ENCODE measurements at places on chromosomes 2 and 18.
A peak's percentile ranks its signal among the peaks of the same experiment; 100 is the strongest.

- peak; percentile 18 for DNase-seq
These were observed 501 bp downstream of the RETREG2 start for GRCh38 chr2:219178377-219179175.

DNA sequence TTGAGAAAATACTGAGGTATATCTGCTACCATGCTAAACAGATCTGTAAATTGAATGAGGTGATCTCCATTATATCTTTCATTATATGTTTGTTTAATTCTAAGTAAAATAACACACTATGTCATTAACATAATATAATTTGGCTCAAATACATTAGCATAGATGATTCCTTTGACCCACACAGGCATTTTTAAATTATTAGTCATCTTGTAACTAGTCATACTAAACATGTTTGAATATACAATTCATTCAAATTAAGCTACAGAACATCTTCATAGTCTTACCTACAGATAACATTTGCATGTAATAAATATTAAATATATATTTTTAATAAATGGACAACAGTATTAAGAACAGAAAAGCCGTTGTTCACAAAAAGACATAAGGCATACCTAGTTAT is 52.7 kb upstream of the KYNU start:
- no peak for DNase-seq

DNA sequence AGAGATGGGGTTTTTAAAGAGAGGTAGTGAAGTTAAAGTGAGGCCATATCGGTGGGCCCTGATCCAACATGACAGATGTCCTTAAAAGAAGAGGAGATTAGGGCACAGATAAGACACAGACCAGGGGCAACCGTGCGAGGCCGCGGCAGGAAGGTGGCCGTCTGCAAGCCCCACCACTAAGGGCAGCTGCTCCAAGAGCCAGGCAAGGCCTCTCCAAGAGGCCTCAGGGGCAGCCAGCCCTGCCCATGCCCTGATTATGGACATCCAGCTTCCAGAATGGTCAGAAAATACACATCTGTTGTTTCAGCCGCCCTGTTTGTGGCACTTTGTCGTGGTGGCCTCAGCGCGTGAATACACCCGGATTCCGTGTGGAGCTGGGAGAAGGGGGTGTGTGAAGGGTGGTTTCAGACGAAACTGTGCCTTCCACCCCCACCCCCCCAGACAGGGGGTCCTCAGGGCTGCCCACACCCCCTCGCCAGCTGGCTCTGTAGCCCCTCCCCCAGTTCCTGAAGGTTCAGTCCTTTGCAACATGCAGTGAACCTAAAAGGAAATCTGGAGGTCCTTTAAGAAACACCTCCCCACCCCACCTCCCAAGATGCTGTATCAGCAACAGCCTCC is 74.1 kb upstream of the SMAD7 start:
- DNase-seq = no peak

GRCh38 chr2:38959938-38960608 is 70.4 kb downstream of the ARHGEF33 start:
- peak; percentile 38 for DNase-seq

DNA sequence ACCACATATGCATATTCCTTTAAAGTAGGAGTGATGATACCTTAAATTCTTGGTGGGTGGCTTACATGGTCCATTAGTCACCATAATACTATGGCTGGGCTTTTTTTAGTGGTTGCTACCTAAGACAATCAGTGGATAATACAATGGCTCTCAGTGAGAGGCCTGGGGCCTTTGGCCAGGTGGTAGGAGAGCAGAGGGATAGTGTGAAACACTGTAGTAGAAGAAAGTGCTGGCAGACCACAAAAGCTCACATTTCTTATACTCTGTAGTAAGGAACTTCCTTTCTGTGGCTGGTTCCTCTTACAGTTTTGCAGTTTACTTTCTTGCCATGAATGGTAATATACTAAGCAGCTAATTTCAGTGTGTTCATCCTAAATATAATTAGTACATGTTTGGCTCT is 583.5 kb downstream of the XIRP2 start:
- DNase-seq = no peak

DNA sequence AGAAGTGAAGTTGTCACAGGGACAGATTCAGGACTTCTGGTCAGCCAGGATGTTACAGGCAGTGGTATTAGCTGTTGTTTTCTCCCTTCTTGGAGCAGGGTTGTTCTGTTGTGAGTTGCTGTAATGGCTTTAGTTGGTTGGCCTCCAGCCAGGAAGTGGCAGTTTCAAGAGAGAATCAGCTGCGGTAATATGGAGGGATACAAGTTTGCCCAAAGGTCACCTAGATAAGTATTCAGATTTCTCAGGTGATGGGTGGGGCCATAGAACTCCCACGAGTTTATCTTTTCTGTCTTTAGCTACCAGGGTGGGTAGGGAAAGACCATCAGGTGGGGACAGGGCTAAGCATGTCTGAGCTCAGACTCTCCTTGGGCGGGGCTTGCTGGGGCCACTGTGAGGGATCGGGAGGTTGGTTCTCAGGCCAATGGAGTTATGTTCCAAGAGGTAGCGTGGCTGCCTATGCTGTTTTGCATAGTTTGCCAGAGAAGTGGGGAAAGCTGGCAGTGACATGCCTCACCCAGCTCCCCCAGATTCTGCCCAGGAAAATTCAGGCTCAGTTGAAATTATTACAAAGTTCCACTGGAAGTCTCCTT is 640.4 kb upstream of the CHAC2 start:
- no peak for DNase-seq

DNA sequence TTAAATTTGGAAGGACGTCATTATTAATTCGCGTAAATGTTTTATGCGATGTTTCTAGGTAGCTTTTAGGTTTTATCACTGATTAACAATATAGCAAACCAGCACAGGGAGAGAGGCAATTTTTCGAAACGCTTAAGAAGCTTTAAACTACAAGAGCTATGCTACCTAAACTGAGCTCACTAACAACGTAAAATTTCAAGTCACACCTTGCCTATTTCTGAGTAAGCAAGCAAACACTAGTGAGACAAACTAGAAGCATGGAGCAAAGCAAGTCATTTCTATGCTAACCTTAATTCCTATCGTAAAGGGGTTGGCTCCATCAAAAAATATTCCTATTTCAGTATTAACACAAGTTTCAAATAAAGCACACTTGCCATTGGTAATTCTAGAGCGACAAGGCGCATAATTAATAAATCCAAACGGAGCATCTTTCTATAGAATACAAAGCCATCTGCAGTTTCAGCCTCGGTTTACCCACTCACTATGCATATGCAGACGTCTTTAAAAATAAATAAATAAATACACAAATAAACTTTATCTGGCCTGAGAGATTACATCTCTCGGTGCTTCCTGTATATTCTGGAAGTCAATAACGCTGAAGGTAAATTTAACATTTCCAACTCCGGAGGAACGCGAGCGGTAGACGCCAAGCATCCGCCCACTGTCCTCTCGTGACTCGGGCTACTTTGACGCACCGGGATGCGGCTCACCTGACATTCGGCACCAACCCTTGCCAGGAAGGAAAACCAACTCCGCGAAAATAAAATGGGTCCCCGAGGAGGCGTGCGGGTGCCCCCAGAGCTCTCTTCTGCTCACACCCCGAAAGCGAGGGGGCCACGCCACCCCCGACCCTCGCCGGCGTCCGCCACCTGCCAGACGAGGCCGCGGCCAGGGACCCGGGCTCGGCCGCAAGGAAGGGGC is 947 bp downstream of the ITSN2 start:
- DNase-seq = peak; percentile 47

DNA sequence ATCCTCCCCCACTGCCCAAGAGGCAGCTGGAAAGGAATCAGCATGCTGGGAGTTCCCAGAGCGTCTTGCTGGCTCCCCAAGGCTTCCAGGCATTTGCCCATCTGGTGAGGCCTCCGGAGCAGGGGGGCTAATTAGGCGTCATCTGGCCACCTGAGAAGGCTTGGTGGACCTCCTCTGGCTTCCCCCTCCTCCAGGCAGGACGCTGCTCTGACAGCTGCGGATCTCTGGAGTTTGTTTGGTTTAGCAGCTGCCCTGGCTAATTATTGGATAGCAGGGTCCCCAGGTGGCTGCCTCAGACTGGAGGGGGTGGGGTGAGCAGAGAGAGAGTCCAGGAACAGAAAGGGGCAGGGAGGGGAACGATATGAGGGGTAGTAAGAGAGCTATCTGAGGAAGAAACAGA is 425.2 kb upstream of the MEX3C start:
- peak; percentile 84 for DNase-seq

GRCh38 chr2:108542071-108542470 is 7.8 kb downstream of the LIMS1 start:
- DNase-seq = no peak

DNA sequence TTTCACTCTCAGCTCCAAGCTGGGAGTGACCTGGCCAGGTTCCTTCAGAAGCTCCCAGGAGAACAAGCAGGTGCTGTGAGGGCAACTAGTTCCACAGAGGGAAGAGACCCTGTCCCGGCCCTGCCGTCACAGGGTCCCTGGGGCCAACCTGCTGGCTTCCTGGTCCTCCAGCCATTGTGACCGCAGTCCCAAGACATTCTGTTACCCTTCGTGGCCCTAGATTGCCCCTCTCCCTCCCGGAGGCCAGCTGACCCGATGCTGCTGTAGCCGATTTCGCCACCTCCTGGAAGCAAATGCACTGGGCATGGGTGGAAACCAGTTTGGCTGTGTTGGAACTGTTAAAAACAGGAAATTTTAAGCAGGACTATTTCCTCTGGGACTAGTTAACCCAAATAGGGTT is 55.4 kb downstream of the EPAS1 start:
- no peak for DNase-seq

DNA sequence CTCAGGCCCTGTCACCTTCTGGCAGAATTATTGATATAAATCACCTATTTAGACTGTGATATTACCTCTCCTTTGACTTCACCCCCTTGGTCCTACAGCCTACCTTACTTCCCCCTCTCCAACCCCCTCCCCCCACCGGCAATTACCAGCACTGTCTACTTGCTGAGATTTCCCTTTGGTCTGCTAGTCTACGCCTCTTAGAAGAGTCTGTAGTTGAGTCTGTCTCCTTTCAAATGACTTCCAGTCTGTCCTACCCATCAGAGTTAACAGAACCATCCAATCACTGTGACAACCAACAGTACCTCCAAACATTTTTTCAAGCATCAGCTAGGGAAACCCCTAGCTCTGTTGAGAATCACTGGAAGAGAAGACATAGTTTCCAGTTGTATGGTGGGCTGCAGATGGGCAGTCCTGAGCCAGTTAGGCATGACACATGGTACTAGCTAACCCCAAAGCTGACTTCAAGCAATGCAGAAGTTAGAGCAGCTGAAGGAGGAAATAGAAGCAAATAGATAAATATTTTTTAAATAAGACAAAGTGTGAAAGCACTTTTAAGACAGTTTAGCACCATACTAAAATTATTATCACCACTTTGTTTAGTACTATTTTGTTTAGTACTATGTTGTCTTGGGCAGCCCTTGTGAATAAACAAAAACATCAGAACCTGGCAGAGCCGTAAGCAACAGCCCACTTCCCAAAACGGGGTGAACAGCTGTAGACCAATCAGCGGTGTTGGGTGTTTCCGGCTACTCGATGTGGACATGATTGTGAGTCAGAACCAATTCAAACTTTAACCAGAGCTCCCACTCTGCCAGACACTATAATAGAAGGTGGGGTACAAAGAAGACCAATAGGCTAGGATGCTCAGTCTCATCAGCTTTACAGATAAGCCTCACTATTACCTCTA is 2.7 kb upstream of the ASNSD1 start:
- DNase-seq = no peak

GRCh38 chr2:101380376-101380775 is 6.9 kb downstream of the CREG2 start:
- no peak for DNase-seq

GRCh38 chr2:45634223-45634622 is 17.3 kb upstream of the PRKCE start:
- DNase-seq = no peak

- no peak for DNase-seq
These were observed 37.6 kb downstream of the TGFBRAP1 start for GRCh38 chr2:105291981-105292380.

- no peak for DNase-seq
These were observed 153.0 kb downstream of the ZFP36L2 start for GRCh38 chr2:43073401-43073825.

- DNase-seq = peak; percentile 28
These were observed 14.1 kb downstream of the ADD2 start for GRCh38 chr2:70753902-70754301.

DNA sequence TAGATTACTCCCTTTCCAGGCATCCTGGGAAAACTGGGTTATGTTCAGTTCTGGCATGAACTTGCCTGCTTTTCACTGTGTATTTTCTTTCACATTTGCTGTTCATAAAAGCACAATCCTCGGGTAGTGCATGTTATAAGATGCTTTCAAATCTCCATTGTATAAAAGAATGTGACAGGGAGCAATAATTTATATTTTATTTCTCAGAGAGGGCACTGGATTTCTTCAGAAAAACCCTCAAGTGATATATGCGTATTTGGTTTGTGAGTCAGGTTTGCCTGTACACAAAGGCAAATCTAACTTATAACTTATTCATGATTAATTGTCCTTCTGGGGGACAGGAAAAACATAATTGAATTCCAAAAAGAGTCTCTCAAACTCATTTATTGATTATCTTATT is 440.7 kb upstream of the MMADHC start:
- DNase-seq = no peak

DNA sequence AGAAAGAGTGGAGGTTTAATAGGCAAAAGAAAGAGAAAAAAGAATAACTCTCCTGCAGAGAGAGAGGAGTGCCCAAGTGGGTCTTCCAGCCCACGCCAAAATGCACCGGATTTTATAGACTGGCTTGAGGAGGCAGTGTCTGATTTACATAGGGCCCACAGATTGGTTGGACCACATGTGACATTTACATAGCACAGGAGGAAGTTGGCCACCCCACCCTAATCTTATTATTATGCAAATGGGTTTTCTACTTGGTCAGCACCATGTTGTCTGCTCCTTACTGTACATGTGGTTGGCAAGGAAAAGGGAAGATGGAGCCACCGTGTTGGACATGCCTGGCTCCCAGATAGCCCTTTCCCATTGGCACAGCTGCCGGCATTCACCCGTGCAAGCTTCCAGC is 56.8 kb downstream of the SP110 start:
- DNase-seq = no peak

- DNase-seq = peak; percentile 46
These were observed 81.5 kb downstream of the PRPF40A start for GRCh38 chr2:152635635-152636298.

DNA sequence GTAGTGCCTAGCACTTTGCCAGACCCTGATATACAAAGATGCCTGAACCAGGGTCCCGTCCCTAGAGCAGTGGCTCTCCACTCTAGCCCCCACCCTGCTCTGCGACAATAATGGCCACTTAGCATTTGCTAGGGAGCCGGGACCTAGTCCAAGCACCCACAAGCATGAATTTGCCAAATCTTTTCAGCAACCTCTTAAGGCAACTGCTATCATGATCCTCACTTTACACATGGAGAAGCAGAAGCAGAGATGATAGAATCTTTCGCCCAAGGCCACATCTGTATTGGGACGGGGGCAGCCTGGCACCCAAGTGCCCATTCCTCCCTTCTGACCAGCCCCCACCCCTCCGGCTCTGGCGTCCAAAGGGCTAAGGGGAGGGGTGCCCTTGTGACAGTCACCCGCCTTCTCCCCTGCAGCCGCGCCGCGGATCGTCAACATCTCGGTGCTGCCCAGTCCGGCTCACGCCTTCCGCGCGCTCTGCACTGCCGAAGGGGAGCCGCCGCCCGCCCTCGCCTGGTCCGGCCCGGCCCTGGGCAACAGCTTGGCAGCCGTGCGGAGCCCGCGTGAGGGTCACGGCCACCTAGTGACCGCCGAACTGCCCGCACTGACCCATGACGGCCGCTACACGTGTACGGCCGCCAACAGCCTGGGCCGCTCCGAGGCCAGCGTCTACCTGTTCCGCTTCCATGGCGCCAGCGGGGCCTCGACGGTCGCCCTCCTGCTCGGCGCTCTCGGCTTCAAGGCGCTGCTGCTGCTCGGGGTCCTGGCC is 13.0 kb downstream of the SIGLEC15 start:
- DNase-seq = no peak

- no peak for DNase-seq
These were observed 519.4 kb upstream of the DSEL start for GRCh38 chr18:68035774-68036522.
